ENCODE measurements at places on chromosomes 1 and 21.

- no peak for DNase-seq
Observed at GRCh38 chr1:195979646-195980045, 628.6 kb downstream of the KCNT2 start.

- DNase-seq: no peak
Observed at GRCh38 chr1:58180537-58180936, 366.0 kb downstream of the OMA1 start.

DNA sequence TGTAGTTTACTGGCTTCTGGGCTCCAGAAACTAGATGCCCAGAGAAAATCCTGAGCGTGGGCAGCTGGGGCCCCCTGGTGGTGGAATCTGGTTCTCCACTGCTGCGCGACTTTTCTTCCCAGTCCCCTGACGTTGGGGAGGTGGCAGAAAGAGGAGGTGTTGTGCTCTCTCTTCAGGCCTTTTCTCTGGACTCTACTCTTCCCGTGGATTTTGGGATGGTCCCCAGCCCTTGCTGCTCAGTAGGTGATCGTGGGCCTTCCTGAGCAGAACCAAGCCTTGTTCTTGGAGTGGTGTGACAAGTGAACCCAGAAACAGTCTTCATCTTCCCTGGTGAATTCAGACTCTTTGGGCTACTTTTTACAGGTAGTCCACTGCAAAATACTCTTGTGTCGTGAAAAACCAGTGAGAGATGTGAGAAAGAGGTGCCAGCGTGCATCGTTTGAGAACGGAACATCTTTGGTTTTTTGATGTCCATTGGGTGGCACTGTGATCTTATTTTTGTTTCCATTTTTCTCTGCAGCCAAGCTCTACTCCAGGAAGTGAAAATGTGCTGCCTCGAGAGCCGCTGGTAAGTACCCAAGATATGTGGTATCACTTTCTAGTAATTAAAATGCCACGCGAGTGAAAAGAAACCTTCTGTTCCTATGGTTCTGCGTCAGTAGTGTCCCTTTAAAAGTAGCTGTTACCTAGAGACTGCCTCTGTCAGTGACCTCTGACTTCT is 20.2 kb downstream of the PEX14 start:
- no peak for DNase-seq

DNA sequence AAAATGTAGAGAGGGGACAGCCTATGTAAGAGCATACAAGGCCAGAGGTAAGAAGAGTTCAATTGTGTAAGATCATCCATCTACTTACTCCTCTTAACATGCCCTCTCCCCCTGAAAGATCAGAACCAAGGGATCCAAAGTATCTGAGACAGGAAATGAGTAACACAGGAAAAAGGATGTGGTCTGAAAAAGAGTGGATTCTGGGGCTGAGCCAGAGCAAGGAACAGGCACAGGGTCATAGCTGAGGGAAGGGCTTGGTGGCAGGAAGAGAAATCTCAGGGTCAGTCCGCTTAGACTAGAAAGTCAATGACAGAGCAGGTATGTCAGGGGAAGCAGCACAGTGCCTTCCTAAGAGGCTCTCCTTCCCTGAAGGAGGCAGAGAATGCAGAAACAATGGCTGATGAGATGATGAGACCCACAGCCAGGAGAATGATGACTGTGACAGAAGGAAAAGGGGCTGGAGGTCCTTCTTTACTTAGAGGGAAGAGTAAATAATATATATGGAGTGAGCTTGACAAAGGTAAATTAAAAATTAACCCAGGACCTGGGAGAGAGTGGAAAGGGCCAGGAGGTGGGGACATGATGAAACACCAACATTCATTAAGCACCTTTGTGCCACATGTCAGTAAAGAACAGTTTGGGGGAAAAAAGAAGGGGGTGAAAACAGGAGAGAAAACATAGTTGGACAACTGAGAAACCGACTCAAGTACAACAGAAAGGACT is 26.2 kb upstream of the A3GALT2 start:
- no peak for DNase-seq

DNA sequence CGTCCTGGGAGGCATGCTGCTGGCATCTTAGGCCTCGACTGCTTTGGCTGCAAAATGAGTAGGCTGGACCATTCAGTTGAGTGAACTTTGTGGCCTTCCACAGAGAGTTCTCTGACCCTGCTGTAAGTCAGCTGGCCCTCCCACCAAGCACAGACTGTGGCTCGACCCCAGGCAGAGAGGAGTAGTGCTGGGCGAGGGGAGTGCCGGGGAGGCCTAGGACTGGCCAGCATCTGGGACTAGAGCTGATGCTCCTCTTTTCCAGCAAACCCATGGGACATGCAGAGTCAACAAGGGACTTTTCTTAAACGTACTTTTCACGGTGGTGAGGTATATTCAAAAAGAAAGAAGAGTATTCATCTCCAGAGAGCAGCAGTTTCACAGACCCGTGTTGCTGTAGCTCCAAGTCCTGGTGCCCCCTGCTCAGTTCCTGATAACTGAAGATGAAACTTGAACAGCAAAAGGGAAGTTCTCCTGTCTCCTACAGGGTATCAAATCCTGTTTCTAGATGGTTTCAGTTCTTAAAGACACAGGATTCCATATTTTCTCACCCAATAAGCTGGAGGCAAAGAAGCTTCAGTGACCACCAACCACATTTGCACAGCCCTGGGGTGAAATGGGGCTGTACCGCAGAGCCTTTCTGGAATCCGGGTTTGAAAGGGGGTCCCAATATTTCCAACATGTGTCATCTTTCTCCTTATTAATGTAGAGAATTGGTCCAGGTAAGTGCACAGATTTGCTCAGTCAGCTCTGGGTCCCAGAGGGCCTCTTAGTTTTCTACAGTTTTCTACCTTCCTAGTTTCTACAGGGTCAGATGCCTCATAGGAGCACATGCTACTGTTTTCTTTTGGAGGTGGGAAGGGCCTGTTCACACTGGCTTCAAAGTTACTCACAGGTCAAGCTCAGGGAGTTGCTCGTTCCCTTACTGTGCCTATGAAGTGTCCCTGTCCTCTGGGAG is 20.9 kb downstream of the BATF3 start:
- DNase-seq: no peak

GRCh38 chr1:181541947-181542346 is 58.6 kb downstream of the CACNA1E start:
- no peak for DNase-seq

DNA sequence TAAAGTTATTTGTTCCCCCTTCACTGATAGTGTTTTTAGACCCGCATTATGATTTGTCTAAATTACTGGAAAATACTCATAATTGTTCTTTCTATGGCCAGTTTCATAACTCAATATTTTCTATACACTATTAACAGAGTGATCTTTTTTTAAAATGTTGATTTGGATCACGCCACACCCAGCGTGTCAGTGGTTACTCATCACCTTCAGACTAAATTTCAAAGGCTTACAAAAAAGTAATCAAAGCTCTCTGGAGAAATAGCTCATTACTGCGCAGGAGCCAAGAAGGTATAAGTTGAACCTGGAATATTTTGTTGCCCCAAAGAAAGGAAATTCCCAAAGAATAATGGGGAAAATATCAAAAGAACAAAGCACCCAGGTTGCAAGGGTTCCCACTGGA is 104.9 kb downstream of the EVI5 start:
- no peak for DNase-seq

DNA sequence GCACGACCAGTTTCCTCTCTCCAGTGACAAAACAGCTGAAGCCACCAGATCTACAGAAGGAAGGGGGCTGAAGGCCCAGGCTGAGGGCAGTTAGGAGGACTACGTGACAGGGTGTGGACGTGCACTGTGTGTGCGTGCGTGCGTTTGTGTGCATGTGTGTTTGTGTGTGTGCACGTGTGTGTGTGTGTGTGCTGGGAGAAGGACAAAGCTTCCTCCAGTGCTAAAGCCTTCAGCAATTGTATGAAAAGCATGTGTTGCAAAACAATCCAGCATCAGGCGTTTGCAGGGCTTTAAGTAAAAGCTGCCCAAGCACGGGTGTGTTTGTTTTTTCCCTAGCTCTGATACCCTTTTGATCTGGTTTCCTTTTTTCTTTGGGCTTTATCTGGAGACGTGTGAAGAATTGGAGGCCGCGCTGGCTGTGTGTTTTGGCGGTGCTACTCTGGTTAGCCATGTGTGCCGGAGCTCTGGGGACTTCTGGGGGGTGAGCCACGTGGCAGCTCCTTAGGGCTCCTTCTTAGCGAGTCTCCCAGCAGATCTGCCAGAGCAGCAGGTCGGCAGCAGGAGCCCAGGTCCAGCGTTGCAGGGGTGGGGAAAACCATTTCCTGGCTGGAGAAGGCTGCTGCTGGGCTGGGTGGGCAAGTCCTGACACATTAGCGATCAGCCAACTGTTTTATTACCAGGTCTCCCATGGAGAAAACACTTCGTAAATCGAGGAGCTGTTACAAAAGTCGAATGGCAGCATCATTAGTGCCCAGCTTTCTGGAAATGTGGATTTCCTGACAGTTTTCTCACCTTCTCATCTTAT is 73.4 kb downstream of the UCK2 start:
- DNase-seq: no peak

DNA sequence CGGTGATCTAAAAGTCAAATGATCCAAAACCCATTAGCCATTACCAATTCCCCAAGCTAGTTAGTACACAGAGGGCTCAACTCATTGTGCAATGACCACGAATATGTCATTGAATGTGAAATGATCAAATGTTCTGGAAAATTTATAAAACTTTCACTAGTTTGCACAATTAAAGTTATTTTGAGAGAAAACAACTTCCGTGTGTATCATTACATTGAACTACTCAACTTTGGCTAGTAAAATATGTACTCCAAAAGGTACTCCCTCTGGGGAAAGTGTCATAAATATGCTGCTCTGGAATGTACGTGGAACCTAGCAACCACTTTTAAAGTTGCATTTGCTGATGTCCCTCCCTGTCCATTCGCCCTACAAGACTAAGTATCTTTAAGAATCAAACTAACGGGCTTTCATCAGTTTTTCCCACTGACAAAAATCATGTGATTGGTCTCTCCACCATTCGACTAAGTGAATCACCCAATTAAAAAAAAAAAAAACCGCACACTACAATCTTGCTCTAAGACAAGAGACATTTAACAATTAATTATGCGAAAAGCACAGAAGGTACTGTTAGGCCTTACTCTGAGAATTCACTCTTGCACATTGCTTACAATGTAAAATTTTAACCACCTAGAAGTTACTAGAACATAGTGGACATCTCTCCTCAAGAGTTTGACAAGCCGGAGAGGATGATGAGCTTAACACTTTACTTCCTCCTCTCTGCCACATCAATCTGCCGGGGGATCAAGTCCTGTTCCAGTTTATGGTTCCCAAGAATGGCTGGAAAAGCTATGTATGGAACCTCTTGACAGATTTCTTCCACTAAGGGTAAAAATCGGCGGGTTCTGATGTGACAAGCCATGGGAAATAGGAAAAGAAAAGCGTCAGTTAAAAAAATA is 1.2 kb downstream of the ACBD3 start:
- no peak for DNase-seq

- no peak for DNase-seq
Observed at GRCh38 chr1:94686882-94687281, 133.3 kb upstream of the SLC44A3 start.

GRCh38 chr1:178694923-178695525 is 30.0 kb upstream of the RALGPS2 start:
- no peak for DNase-seq

DNA sequence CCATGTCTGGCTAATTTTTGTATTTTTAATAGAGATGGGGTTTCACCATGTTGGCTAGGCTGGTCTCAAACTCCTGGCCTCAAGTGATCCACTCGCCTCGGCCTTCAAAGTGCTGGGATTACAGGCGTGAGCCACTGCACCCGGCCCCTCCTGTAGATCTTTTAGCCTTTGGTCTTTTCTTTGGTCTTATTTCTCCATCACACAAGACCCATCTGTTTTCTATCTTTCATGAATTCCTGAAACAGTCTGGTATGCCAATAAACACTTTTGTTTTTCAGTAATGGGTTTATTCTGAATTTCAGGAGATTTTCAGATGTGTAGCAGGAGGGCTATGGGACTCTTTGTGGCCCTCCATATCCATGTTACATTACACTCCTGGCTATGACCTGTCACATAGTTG is 23.2 kb downstream of the ERRFI1 start:
- DNase-seq: no peak

GRCh38 chr1:186125511-186125910 is 249.5 kb downstream of the TPR start:
- DNase-seq: no peak

DNA sequence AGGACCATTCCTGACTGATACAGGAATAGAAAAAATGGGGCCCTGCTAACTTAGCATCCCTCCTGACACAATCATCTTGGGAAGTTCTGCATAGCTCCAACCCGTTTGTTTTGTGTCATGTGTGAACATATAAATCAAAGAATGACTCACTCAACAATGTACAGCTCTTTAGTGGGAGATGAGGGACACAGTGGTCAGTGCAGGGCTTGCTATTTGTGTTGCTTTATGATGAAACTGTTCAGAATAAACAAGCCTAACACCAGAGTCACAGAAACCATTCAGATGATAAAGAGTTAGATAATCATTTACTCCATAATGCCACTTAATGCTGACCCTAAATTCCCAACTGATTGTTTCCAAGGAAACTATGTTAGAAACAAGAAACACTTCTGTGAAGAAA is 154.2 kb upstream of the ZNHIT6 start:
- DNase-seq: no peak

DNA sequence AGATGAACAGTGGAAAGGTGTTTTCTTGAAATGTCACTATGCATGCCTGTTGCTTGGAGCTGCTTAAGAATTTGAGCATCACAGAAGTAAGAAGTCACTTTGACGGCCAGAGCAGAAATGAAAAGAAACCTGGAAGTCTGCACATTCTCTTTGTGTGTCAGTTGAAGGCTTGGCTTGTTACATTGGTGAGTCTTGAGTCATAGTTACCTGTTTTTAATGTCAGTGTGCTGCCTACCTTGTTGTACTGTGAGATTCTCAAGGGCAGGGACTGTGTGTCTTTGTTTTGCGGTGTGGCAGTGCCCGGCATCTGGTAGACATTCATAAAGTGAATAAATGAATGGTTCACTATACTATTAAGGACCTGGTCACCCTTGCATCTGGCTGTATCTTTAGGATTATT is 9.9 kb downstream of the OTUD3 start:
- no peak for DNase-seq

DNA sequence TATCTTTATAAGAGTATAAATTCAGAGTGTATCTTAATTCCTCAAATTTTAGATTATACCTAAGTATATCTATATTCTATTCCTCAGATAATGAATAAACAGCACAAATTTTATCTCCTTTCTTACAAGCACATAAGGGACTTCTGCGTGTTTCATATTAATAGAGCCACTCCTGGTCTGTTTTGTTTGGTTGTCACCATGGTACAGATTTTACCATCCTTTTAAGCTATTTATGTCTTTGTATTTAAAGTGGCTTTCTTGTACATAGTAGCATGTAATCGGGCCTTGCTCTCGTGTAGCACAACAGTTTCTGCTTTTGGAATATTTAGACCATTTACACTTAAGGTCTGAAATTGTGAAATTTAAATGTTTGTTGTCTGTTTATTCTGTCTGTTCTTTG is 52.6 kb upstream of the SLC35A3 start:
- no peak for DNase-seq

All from vagina (tissue), 2 donors.